Fibroblast of skin of scalp (primary cell): ENCODE measurements at places on chromosomes 3 and 15.

- DNase-seq = no peak
Measured at GRCh38 chr3:196691386-196691785, 20.7 kb downstream of the CEP19 start.

DNA sequence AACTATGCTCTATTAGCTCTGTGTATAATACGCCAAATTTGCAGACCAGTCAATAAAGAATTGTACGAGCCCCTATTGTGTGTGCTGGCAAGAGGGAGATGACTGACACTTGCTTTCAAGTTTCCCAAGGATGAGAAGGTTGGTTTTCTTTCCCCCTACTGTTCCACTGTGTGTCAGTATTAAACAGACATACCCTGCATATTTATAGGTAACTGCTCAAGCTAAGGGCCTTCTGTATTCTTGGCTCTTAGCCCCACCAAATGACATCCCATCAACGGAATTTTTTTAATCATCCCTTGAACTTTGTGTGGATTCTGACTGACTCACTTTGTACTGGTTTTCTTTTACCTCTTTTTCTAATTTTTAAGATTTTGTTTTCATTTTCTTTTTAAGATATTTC is 60.6 kb upstream of the GYG1 start:
- DNase-seq = peak; percentile 90

GRCh38 chr15:49625460-49626036 is 4.7 kb downstream of the DTWD1 start:
- no peak for DNase-seq

DNA sequence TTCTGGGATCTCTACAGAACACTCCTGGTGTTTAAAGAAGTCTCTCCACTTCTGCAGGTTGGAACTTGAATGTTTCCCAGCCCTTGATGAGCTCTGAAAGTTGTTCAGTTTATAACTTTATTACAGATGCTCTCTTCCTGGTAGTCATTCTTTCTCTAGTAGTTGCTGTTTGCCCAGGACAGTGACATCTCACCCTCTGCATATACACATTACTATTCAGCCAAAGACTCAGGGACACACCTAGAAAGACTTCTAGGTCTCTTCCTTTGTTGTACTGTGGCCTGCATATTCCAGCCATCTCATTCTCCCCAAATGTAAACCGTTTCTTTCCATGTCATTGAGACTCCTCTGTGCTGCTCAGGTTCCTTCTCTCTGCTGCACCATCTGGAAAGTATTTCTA is 76.7 kb downstream of the MITF start:
- DNase-seq = no peak

GRCh38 chr3:100463002-100463401 is 29.4 kb upstream of the TMEM45A start:
- peak; percentile 76 for DNase-seq

- DNase-seq = peak; percentile 81
Measured at GRCh38 chr15:68353421-68354135, 76.0 kb downstream of the FEM1B start.

- DNase-seq = peak; percentile 1
Measured at GRCh38 chr3:103181160-103181559, 746.3 kb downstream of the ZPLD1 start.
